ENCODE measurements at places on chromosomes 12 and 14.

GRCh38 chr12:123115409-123116121, 35.3 kb downstream of the PITPNM2 start:
- DNase-seq: no peak

GRCh38 chr14:55973285-55973800, 144.9 kb upstream of the PELI2 start:
- DNase-seq: no peak

DNA sequence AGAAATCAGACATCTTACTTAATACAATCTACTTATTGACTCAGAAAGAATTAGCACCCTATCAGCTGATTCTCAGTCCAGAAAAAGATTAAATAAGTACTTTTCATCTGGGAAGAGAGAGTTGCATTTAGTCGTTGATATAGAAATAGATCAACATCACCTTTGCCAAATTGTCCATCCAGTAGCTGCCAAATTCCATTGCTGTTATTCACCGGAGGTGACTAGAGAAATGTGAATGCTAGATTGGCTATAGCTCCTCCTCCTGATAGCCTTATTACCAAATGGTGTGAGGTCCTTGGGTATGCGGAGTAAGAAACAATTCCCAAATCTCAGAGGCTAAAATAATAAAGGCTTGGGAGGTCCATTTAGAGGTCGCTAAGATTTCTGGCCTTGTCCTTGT, 723.3 kb upstream of the FLRT2 start:
- DNase-seq: no peak

- DNase-seq: no peak
Measured at GRCh38 chr14:96089401-96089800, 50.2 kb downstream of the C14orf132 start.

GRCh38 chr14:53865711-53866110, 90.9 kb downstream of the BMP4 start:
- DNase-seq: no peak

- no peak for DNase-seq
Measured at GRCh38 chr12:15393995-15394394, 71.7 kb downstream of the PTPRO start.

GRCh38 chr14:98685725-98686124, 586.3 kb downstream of the BCL11B start:
- no peak for DNase-seq
